ENCODE measurements at places on chromosomes 7 and 10.

DNA sequence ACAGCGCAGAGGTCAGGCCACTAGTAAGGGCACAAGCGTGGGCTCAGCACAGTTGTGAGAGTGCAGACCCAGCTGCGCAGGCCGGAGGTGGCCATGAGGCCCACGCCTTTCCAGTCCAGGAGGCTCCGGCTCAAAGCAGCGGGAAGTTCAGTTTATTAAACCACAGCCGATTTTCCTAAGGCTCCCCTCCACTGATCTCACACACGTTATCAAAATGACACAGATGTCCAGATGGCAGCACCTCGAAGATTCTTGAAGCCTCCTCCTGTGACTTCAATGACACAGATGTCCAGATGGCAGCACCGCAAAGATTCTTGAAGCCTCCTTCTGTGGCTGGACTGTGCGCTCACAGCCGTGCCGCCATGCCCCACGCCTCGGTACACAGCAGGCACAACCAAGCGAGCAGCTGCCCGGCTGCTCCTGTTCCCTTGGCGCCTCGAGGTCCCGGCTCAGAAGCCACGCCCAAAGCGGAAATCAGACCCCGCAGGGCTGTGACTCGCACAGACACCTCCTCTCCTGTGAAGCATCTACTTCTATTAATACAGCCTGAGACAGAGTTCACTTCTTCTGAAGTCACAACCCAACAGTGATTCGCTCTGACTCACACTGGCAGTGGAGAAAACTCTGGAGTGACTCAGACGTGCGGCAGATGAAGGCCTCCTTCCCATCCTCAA lies 122.7 kb downstream of the MAD1L1 start:
- peak; percentile 64 for DNase-seq

DNA sequence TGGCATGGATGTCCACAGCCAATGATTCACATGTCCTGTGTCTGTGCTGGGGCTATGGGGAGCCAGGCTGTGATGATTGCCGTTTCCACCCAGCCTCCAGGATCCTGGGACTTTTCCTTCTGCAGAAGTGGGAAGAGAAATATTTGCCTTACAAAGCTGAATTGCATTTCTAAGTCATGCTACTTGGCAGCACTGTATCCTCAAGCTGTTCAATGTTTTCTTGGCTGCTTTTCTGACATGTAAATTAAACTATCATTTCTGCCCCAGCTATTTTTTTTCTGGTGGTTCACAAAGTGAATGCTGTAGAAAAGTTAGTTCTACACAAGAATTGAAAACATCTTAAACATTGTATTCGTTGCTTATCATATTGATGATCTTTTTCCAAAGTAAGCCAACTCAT lies 51.9 kb upstream of the TCERG1L start:
- DNase-seq = no peak

GRCh38 chr7:73715648-73716317 lies 3.7 kb downstream of the STX1A start:
- peak; percentile 92 for DNase-seq

DNA sequence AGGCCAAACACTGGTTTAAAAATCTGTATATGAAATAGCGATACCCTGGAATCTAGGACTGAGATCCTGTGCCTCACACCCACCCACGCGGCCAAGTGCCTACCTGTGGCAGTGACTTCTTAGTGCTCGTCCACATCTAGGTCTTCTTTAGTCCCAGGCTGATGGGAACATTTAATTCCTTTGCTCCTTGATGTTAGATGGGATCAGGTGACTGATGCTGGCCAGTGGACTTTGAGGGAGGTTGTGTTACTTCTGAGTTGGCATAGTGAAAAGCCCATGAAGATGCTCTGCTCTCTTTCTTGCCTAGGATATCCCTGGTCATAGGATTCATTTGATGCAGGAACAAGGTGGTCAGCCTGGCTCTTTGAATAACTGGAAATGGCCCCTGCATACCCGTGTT lies 59.2 kb downstream of the BMPR1A start:
- DNase-seq = no peak

- DNase-seq = no peak
Observed at GRCh38 chr7:5207131-5207530, 17.1 kb downstream of the WIPI2 start.
